ENCODE measurements at places on chromosomes 12 and 14.

- no peak for DNase-seq
Observed at GRCh38 chr12:1103632-1104031, 112.6 kb downstream of the ERC1 start.

DNA sequence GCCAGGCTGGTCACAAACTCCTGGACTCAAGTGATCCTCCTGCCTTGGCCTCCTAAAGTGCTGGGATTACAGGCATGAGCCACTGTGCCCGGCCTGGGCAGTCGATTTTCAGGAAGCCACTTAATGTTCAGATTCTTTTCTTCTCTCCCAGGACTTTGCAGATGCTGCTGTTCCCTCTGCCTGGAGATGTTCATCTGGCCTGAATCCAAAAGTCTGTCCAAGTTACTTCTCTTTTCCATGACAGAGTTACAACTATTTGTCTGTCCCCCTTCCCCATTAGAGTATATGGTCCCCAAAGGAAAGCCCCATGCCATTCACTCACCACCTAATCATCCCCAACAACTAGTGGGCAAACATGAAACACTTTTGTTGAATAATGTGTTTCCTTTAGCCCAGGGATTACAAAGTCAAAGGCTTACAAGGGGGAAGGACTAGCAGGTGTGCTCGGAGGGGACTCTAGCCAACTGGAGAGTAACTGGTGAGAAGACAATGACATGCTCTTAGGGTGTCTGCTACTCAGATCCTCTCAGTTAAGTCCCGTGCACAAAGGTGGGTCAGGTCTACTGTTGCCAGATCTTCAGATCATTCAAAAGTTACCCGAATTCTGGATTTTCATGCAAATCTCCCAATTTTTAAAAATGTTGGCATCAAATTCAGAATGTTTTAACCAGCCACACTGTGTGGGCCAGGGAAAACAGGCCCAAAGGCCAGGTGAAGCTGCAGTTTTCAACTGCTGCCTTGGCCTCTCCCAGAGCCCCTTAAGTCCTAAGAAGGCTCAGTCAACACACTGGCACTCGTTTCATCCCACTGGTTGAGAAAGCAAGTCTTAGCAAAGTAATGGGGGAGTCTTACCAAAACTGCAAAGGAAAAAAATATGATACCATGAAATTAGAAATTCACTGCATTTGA, 29.6 kb downstream of the NUDT4 start:
- DNase-seq, result no peak

DNA sequence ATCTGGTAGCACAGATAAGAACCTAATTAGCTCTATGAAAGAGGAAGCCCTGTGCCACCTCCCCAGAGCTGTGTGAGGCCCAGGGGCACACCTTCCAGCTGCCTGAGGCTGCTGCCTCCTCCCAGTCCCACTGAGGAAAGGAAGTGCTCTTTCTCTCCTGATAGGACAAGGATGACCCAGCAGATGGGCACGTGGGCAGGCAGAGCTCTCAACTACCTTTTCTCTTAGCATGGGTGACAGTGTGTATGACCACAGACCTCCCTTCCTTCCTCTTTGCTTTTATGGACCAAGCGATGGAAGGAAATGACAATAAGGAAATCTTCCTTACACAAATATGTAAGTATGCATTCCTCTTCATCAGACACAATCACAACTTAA, 127.6 kb upstream of the AMIGO2 start:
- DNase-seq, result no peak

GRCh38 chr12:98922871-98923270, 277.8 kb downstream of the APAF1 start:
- DNase-seq, result no peak

GRCh38 chr12:7144414-7145120, 14.4 kb downstream of the CLSTN3 start:
- no peak for DNase-seq

- DNase-seq, result no peak
Observed at GRCh38 chr14:103931422-103931821, 3.2 kb downstream of the TDRD9 start.
